Stimulated activated CD8-positive, alpha-beta memory T cell treated with anti-CD3 and anti-CD28 coated beads, Interleukin-12 subunit alpha, Interleukin-12 subunit beta, amount 100 ng/mL, for 4 hours (primary cell): ENCODE measurements at places on chromosomes 16 and 17.

GRCh38 chr16:70529051-70529777 is 5.6 kb downstream of the SF3B3 start:
- DNase-seq = no peak

- no peak for DNase-seq
Measured at GRCh38 chr17:5789528-5789927, 205.2 kb upstream of the NLRP1 start.

- DNase-seq = no peak
Measured at GRCh38 chr16:66269617-66270332, 96.7 kb upstream of the CDH5 start.

GRCh38 chr16:50407351-50407750 is 38.6 kb upstream of the BRD7 start:
- no peak for DNase-seq

GRCh38 chr16:69407702-69408323 is 16.6 kb upstream of the CYB5B start:
- DNase-seq = no peak

- no peak for DNase-seq
Measured at GRCh38 chr16:17276610-17277009, 194.2 kb downstream of the XYLT1 start.

DNA sequence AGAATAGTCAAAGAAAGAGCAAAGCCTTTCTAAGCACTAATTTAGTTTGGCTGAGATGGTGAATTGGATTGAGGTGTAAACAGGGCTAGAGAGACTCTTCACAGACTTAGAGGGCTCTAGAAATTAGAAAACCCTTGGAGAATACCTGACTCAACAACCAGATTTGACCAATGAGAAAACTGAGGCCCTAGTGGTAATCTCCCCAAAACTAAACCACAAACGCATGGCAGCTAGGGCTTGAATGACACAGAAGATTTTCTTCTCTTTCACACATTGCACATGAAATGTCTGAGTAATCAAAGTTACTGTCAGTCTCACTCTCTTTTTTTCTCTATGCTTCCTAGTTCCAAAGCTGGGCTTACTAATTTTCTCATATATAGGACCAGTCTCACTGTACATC is 314.5 kb upstream of the KCNJ16 start:
- no peak for DNase-seq

GRCh38 chr16:10178080-10178479 is 4.1 kb downstream of the GRIN2A start:
- DNase-seq = no peak

- no peak for DNase-seq
Measured at GRCh38 chr17:31394544-31394943, 3.1 kb downstream of the RAB11FIP4 start.

DNA sequence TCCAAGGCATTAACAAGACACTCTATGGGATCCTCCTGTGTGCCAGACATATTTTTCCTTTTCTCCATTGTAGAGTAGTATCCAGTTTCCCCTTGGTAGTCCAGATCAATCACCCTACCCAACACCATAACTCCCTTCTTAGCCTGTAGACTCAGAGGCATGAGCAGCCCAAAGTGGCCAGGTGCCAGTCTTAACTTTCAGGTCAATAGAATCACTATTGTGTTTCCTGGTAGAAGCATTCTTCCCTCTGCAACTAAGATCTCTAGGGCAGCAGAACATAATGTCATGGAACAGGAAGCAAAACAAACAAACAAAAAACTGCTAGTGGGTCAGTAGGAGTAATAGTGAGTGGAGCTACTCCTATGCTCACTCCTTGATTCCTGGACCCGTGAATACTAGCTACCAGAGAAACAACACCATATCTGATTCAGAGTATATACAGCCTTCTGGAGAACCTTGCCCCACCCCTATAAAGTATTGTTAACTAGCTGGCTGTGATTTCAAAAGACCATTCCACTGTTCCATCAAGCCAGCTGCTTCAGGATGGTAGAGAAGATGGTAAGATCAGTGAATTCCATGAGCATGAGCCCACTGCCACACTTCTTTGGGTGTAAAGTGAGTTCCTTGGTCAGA is 11.2 kb upstream of the CLEC19A start:
- DNase-seq = no peak

DNA sequence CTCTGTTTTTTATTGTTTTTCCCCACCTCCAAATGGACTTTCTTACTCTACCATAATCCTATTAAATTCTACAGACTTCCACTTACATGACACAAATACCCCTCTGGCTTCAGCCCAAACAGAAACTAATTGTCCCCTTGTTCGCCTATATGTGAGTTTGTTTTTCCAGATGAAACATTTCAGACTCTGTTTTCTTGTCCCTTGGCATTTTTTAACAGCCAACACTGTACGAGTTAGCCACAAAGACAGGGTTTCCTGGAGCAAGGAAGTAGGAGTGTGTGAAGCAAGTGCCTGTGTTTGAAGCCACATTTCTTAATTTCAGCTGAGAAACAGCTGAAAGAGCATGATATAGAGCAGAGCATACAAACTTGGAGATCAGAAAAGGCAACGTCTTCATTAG is 382.2 kb upstream of the CDH5 start:
- DNase-seq = no peak

GRCh38 chr17:40727447-40728231 is 24.1 kb upstream of the KRT24 start:
- no peak for DNase-seq

GRCh38 chr17:20074489-20074888 is 65.3 kb downstream of the SPECC1 start:
- DNase-seq = no peak

- DNase-seq = no peak
Measured at GRCh38 chr17:33116021-33116551, 124.4 kb downstream of the SPACA3 start.

DNA sequence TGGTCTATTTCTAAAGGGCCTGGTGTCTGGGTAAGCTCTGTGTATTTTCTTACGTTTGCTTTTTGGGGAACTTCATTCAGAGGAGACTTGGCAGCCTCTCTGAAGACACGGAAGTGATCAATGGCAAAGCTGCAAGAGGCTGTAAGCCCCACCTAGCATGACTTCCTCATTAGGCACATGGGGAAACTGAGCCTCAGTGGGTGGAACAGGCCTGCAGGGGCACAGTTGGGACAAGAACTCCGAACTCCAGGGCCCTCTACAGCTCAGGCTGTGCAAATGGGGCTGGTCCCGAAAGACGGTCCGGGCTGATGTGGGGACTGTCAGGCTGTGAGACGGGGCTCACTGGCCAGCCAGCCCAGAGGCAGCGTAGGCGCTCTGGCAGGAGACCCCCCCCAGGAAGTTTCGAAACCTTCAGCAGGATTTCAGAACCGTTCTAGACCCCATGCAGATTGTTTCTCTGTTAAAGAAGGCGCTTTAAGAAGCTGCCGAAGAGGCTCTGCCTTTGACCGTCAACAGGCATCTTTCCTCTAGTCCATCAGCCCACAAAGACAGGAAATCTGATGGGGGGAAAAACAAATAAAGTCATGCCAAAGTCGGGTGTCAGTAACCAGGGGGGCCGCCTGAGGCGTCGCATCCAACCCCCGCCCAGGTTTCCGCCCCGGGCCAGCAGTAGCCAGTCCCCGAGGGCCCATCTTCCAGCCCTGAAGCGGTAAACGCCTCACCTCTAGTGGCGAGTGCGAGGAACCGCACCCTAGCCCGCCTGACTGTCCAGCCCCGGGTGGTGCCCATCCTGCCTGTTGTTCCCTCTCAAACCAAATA is 79.8 kb upstream of the TBC1D3K start:
- DNase-seq = no peak

DNA sequence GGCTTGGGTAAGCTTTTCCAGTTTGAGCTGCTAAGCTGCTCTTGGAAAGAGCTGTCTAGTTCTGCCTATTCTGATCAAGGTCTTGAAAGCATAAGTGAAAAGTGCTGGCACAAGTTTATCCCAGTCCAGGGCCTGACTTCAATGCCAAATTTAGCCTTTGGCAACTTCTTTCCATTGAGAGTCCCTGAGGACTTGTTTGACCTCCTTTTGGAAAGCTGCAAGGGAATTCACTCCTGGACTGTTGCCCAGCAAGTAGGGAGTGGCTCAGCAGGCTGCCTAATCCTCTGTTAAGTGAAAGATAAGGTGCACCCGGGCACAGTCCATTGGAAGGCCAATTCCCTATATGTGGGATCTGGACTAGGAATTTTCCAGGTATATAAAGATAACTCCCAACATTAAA is 16.0 kb upstream of the TANC2 start:
- no peak for DNase-seq

- DNase-seq = no peak
Measured at GRCh38 chr17:64418506-64419339, 28.1 kb upstream of the PECAM1 start.

DNA sequence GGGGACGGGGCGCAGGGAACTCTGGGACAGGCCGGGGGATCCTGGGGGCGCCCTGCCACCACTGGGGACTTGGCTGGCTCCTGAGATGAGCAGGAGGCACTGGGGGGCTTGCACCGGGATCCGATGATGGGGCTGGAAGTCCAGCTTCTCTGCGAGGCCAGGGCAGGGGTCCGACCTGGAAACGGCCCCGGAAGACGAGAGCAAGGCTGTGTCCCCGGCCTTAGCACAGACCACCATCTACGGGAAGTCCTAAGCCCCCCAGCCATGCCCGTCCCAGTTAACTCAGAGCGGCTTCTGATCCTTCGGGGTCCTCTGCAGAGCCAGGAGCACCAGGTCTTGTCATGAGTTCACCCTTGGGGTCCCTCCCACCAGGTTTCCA is 573 bp downstream of the CDT1 start:
- DNase-seq = no peak

DNA sequence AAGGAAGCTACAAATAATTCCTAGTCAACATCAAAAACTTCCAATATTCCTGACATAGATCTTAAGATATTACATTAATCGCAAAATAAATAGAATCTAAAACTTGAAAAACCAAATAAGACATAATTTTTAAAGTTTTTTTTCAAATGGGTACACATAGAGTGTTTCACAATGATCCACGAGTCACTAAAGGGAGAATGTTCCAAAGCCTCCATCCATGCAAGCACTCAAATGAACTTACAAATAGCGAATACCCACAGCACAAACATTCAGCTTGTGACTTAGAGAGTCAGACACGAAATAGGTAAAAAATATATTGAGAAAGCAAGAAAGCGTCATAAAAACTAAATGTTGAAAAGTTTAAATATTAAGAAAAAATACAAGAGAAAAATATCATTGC is 65.7 kb downstream of the CEP112 start:
- no peak for DNase-seq

GRCh38 chr17:11493936-11494335 is 104.3 kb upstream of the DNAH9 start:
- DNase-seq = no peak

- DNase-seq = no peak
Measured at GRCh38 chr16:85974428-85975375, 75.7 kb downstream of the IRF8 start.

GRCh38 chr17:67689534-67690177 is 28.1 kb upstream of the NOL11 start:
- DNase-seq = no peak

DNA sequence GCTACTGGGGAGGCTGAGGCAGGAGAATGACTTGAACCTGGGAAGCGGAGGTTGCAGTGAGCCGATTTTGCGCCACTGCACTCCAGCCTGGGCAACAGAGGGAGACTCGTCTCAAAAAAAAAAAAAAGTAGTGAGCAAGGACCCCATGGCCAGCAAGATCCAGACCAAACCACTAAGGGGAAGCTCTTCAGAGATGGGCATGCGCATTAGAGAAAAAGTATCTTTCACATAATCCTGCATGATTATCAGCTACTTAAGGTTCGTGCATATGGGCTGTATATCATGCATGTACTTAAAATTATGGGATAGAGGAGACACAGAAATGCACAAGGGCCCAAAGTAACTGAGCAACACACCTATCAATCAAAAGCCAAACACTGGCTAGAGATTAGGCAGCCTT is 10.7 kb upstream of the CCL22 start:
- no peak for DNase-seq

- no peak for DNase-seq
Measured at GRCh38 chr16:57185446-57185944, 344 bp downstream of the PSME3IP1 start.

DNA sequence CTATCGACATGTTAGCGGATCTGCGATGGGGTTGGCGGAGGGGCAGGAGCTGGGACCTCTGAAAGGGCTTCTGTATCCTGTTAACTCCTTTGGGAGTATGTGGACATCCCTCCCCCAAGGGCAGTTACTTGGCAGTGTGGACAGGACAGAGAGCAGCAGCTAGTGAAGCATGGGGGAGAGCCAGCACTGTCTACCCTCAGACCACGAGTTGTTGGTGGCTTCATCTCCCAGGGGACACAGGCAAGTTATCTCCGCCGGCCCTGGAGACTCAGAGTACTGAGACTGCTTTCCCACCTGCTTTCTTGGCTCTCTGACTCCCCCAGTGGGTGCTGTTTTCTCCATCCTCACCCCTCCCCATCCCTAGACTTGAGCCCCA is 5.3 kb upstream of the GFAP start:
- DNase-seq = no peak

- no peak for DNase-seq
Measured at GRCh38 chr17:55965051-55965450, 188.2 kb upstream of the ANKFN1 start.

DNA sequence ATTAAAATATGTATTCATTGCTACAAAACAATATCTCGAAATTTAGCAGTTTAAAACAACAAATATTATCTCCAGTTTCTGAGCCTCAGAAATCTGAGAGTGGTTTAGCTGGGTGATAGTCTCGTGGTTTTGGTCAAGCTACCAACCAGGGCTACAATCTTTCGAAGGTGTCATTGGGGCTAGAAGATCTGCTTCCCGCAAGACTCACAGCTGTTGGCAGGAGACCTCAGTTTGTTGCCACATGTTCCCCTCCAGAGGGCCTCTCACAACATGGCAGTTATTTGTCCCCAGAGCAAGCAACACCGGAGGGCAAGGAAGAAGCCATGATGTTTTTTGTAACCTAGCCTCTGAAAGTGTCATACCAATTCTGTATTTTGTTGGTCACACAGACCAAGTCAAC is 12.0 kb upstream of the BCAS3 start:
- no peak for DNase-seq

- DNase-seq = no peak
Measured at GRCh38 chr17:73304971-73305812, 6.6 kb downstream of the CDC42EP4 start.

- DNase-seq = no peak
Measured at GRCh38 chr17:69501591-69502468, 87.3 kb downstream of the MAP2K6 start.

- DNase-seq = no peak
Measured at GRCh38 chr16:69182730-69183416, 4.1 kb upstream of the SNTB2 start.

DNA sequence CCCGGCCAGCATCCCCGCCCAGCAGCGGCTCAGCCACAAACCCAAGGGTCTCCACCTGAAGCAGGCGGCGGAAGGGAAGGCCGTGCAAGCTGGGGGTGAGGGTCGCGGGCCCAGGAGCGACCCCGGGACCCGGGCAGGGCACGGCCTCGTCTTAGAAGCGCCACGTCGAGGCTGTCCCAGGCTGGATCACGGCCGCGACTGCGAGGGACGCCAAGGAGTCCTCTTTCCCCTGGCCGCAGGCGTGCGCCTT is 538 bp upstream of the CCNF start:
- DNase-seq = no peak
